ENCODE measurements at places on chromosomes 5 and 9. TPM values are rescaled to one million over a fixed set of nuclear protein-coding genes. Genes with fewer than 3 reads are reported as not detected.

TMEM252 gene
- not detected for total RNA-seq

- DNase-seq: no peak
Observed at GRCh38 chr9:85516455-85516854, 225.3 kb downstream of the AGTPBP1 start.

GABRG2 gene
- not detected for total RNA-seq

DNA sequence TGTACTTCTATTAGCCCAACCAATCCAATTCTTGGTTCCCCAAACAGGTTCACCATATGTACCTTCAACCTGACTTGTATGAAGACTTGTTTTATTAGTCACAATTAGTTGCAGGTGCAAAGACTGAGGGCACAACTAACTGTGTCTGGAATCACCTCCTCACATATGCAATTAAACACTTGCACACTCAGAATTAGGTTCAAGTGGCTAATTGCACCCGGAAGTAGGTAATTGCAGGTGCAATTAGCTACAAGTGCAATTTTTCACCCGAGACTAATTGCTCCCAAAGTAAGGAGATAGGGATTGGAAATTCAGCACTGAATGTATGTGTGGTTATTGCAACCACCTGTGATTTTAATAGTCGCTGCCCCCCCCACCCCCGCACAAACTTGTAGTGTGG lies 338.9 kb downstream of the ZSWIM6 start:
- no peak for DNase-seq

DNA sequence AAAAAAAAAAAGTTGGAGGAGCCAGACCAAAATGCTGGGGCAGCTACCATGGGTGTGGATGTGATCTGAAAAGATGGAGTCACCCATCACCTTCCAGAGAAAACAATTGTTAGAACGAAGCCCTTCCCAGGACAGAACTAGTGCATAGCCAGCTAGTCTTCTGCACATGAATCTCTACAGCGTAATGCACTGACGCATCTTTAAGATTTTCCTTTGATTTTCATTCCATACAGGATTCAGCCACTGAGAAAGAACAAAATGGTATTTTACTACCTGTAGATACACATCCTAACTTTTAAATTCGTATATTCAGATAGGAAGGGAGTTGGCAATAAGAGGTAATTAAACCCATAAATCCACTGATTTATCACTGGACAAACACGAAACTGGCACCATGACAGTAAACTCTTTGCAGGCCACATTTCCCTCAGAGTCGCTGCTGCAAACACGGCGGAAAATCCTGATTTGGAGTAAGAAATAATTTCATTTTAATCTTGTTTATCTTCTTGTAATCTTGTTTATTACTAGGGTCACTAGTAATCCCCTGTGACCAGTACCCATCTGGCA lies 206.6 kb downstream of the SPOCK1 start:
- DNase-seq: no peak

ACTBL2 gene
- total RNA-seq: not detected

LCN9 gene
- total RNA-seq: not detected

SLC12A7 gene
- total RNA-seq: 24.7 TPM

STK10 gene
- 10.5 TPM for total RNA-seq

- DNase-seq: no peak
Observed at GRCh38 chr5:173568128-173568527, 48.3 kb downstream of the BOD1 start.

GRCh38 chr5:10839118-10839517 lies 78.1 kb upstream of the DAP start:
- DNase-seq: no peak

DNA sequence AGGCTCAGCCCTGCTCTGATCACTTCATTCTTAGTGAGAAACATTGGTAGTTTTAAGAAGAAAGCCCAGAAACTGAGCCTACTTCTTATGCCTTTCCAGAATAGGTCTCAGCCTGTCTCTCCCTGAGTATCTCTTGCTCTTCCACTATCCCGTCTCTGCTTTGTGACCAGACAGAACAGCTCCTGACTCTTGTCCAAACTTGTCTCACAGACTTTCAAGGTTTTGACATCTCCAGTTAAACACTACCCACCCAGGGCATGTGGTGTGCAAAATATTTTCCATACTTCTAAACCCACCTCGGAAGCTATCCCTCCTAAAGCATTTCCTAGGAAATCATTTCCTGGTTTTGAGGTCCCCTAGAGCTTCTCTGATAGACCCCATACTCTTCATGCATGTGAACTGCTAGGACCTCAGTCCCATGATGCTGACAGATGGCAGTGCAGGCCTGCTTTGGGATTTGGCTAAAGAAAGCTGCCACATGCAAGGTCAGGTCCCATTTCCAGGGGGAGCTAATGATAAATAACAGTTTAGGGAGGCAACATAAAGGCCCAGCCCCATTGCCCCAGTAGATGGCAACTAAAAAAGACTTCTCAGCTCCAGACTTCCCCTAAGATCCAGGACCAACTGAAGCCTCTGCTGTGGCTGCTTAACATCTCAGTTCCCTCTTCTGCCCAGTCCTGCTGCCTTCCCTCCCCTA lies 211.5 kb downstream of the MED10 start:
- no peak for DNase-seq

GRCh38 chr9:69932901-69933300 lies 110.7 kb upstream of the MAMDC2 start:
- DNase-seq: no peak

DNA sequence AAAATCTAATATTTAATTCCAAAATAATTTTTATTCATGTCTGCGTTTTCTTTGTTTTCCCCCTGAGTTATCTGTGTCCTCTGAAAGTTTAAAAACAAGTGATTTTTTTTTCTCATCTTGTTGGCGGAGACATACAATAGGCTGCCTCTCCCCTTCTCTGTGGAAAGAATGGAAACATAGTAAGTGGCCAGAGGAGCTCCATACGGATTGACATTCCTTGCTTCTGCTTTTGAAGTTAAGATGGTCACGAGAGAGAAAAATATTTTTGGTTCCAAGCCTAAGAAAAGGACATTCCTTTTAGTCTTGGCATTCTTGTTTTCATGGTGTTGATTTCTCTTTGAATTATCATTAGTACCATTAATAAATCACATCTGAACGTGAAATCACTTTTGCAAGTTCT lies 28.3 kb downstream of the ZNF462 start:
- no peak for DNase-seq

PCDHGB5 gene
- total RNA-seq: 16.5 TPM

GRCh38 chr9:92756792-92757191 lies 7.8 kb downstream of the BICD2 start:
- DNase-seq: no peak

DNA sequence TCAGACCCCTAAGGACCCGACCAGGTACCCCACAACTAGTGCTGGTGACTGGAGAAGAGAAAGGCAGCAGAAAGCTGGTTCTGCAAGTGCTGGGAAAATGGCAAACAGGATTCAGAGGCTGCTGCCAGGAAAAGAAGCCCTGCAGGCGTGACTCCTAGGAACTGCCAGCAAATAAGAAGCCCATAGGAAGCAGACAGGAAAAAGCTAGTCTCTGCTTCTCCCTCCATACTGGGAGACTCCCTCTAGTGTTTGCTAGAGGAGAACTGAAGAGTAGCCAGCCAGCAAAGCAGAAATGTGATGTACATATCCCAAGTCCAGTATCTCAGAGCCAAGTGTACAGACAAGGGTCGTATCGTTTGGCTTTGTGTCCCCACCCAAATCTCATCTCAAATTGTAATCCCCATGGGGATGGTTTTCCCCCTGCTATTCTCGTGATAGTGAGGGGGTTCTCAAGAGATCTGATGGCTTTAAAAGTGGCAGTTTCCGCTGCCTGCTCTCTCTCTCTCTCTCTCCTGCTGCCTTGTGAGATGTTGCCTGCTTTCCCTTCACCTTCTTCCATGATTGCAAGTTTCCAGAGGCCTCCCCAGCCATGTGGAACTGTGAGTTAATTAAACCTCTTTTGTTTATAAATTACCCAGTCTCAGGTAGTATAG lies 38.1 kb upstream of the TUSC1 start:
- DNase-seq: no peak

GRCh38 chr9:107738789-107739188 lies 249.2 kb upstream of the KLF4 start:
- peak; percentile 29 for DNase-seq
